PC-9 (cell line): ENCODE measurements at places on chromosomes 2 and 18.

DNA sequence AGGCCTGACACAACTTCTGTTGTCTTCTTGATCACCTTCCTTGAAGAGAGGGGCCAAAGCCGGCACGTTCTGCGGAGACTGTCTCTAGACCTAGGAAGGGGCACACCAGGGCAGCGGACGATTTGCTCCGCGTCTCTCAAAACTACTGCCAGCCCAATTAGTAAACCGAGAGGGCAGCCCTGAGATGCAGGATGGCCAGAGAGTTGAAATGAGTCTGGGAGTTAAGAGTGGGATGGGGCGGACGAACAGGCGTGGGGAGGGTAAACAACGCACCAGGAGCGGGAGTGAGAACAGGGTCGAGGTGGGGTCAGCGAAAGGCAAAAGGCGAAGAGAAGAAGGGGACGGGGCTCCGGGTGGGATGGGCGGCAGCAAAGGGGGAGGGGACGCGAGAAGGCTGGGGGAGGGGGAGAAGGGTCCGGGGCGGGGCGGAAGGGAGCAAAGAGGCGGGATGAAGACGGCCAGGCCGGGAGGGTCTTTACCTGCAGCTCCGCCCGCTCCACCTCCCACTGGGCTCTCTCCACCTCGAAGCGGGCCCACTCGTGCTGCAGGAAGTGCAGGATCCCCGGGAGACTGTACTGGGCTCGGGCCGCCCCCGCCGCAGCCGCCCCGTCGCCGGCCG is 476 bp downstream of the STRN start:
- H3K36me3 ChIP-seq: no peaks in the 10 kb centered on the region
- H3K4me1 ChIP-seq: peaks cover 43% of the 10 kb centered on the region
- peak overlapping the region; percentile 4; the same call in 1 of the 2 replicates for H3K27ac ChIP-seq
- no peaks in the 10 kb centered on the region for H3K27me3 ChIP-seq
- peak overlapping the region; percentile 83 for H3K4me3 ChIP-seq
- no peak for DNase-seq

DNA sequence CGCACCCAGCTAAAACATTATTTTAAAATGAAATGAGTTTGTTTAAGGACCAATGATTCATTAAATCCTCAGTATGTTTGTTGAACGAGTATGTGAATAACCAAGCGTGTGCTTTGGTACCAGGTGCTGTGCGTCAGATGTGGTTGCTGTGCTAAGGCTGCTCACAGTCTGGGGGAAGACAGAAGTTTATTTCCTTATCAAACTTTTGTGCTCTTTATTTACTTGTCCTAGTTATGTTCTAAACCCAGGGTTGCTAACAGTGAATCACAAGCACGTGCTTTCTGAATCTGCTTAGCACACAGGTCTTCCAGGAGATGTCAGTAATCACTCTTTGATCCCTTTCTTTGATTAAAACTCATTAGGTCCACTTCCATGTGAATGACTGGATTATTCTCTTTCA is 37.0 kb downstream of the RAPGEF4 start:
- H3K27me3 ChIP-seq: no peaks in the 10 kb centered on the region
- no peak for DNase-seq
- H3K27ac ChIP-seq: no peak overlapping the region
- no peaks in the 10 kb centered on the region for H3K36me3 ChIP-seq

- no peak overlapping the region for H3K27ac ChIP-seq
- no peaks in the 10 kb centered on the region for H3K36me3 ChIP-seq
- no peak overlapping the region for H3K4me3 ChIP-seq
- no peaks in the 10 kb centered on the region for H3K27me3 ChIP-seq
Observed at GRCh38 chr2:25207078-25207545, 38.7 kb upstream of the POMC start.

DNA sequence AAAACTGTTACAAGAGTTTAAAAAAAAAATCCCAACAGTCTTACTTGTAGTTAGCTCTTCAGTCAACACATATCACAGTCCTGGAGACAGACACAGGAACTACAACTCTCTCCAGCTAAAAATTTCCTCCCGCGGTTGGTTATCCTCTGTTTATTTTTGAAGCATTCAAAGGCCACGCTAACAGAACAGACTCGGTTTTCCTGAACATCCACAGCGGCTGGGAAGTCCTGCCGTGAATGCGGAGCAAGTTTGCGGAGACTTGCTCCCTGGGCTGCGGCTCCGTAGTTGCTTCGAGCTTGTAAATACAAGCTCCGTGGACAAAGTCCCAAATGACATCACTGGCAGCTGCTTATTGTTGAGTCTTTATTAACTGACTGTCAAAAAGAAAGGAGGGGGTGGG is at the start of gene NCKAP5:
Gene NCKAP5 (minus strand): TSS at position 292 of the 400 bp plus-strand sequence. CDS start 50,937 bp downstream, outside the sequence.
- DNase-seq: no peak
- no peak within 1 kb of the TSS for H3K4me3 ChIP-seq
- no peak within 1 kb of the TSS for H3K27ac ChIP-seq
- H3K36me3 ChIP-seq: no peaks in the 10 kb centered on the region
- H3K4me1 ChIP-seq: no peaks in the 10 kb centered on the region

DNA sequence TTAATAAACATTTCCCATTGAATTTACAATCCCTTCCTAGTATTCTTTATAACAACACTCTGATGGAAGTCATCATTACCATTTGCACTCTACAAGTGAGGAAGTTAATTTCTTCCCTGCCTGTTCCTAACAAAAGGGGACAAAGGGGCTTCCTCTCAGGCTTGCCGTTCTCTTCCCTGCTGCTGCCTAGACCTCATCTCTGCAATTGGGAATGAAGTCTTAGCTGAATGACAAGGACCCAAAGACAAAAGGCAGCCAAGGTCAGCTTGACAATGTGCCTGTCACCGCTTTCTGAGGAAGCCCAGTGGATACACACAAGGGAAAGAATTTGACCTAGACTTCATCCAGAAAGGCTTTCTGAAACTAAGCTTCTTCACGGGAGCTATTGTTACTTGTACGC is 416.4 kb downstream of the CMPK2 start:
- H3K36me3 ChIP-seq: no peaks in the 10 kb centered on the region
- no peak for DNase-seq
- no peak overlapping the region for H3K4me3 ChIP-seq
- H3K27me3 ChIP-seq: peaks cover 12% of the 10 kb centered on the region; the same call in 1 of the 2 replicates
- no peaks in the 10 kb centered on the region for H3K4me1 ChIP-seq

GRCh38 chr18:68427951-68428401 is 286.9 kb downstream of the TMX3 start:
- H3K4me1 ChIP-seq: no peaks in the 10 kb centered on the region
- H3K27me3 ChIP-seq: no peaks in the 10 kb centered on the region
- no peak overlapping the region for H3K27ac ChIP-seq
- no peak overlapping the region for H3K4me3 ChIP-seq

DNA sequence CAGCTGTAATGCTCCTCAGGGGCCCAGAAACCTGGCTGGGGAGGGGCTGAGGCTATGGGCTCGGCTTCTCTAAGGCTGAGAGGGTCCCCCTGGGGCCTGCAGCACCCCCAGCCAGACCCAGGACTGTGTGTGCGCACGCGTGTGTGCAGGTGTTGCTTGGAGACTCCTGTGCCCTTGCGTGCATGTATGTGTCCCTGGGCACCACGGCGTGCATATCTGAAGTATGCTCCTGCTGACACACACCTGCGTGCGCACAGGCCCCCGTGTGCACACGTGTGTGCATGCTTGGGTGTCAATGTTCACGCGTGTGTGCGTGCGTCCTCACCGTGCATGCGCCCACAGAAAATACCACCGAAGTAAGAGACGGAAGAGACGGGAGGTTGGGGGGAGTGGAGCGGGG is 14.9 kb upstream of the ECEL1 start:
- H3K4me3 ChIP-seq: no peak overlapping the region
- DNase-seq: no peak
- peaks cover 58% of the 10 kb centered on the region for H3K27me3 ChIP-seq
- H3K4me1 ChIP-seq: no peaks in the 10 kb centered on the region
- H3K36me3 ChIP-seq: no peaks in the 10 kb centered on the region
- no peak overlapping the region for H3K27ac ChIP-seq

- H3K36me3 ChIP-seq: no peaks in the 10 kb centered on the region
- H3K4me1 ChIP-seq: peaks cover 16% of the 10 kb centered on the region
- H3K27ac ChIP-seq: no peak overlapping the region
- no peak overlapping the region for H3K4me3 ChIP-seq
Observed at GRCh38 chr2:235073868-235074413, 122.1 kb downstream of the SH3BP4 start.

DNA sequence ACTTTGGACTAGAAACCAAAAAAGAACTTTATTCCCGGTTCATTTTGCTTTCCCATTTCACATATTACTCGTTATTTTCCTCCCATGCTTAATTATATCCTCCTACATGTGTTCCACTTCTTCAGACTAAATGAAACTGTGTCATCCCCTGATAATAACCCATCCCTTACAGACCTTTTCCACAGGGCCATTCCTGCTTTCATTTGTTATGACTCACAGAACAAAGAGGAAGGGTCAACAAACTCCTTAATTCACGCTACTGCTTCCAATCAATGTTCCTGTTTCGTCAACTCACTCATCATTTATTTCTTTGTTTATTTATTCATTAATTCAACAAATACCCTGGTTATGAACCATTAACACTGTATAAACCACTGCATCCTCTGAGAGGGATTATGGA is 104.5 kb downstream of the ZEB2 start:
- peaks cover 13% of the 10 kb centered on the region for H3K4me1 ChIP-seq
- H3K4me3 ChIP-seq: no peak overlapping the region
- DNase-seq: no peak
- no peaks in the 10 kb centered on the region for H3K36me3 ChIP-seq
- H3K27me3 ChIP-seq: no peaks in the 10 kb centered on the region

DNA sequence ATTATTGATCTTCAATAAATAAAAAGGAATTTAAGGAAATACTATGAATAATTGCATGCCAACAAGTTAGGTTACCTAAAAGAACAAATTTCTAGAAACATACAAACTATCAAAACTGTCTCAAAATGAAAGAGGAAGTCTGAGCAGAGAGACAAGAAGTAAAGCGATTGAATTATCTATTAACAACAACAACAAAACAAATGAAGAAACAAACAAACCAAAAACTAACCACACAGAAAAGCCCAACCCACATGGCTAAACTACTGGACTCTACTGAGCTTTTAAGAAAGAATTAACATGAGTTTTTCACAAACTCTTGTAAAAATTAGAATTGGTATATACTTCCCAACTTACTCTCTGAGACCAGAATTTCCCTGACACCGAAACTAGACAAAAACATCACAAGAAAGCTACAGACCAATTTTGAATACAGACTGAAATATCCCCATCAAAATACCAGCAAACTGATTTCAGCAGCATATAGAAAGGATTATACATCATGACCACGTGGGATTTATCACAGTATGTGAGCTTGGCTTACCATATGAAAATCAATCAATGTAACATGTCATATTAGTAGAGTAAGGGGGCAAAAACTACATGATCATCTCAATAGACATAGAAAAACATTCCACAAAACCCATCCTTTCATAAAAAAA is 16.6 kb upstream of the GALNT1 start:
- no peak for DNase-seq
- H3K4me3 ChIP-seq: no peak overlapping the region
- H3K27ac ChIP-seq: no peak overlapping the region
- H3K36me3 ChIP-seq: no peaks in the 10 kb centered on the region

GRCh38 chr2:31877008-31877407 is 133.8 kb downstream of the MEMO1 start:
- H3K27me3 ChIP-seq: no peaks in the 10 kb centered on the region
- no peak overlapping the region for H3K27ac ChIP-seq
- no peaks in the 10 kb centered on the region for H3K36me3 ChIP-seq
- H3K4me1 ChIP-seq: no peaks in the 10 kb centered on the region
- H3K4me3 ChIP-seq: no peak overlapping the region

GRCh38 chr2:200483729-200484198 is 26.1 kb downstream of the KCTD18 start:
- H3K36me3 ChIP-seq: peaks cover 5% of the 10 kb centered on the region; the same call in 1 of the 2 replicates
- no peaks in the 10 kb centered on the region for H3K27me3 ChIP-seq
- no peak overlapping the region for H3K27ac ChIP-seq

DNA sequence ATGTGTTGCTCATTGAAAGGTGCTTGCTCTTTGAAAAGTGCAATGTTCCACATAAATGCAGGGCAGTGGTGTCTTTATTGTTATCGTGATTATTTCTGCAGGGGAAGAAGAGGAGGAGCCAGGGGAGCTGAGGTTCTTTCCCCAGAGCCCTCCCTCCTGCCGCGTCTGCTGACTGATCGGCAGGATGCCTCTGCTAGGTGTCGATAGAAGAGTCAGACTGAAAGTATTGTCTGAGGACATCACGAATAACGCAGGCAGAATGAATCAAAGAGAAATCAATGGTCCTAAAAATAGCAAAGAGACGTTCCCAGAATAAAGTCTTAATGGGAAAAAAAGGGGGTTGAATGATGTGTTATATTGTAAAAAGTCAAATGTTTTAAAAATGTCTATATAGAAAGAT is 47.4 kb upstream of the SIX3 start:
- H3K27ac ChIP-seq: no peak overlapping the region
- no peaks in the 10 kb centered on the region for H3K27me3 ChIP-seq
- H3K4me1 ChIP-seq: no peaks in the 10 kb centered on the region
- no peak for DNase-seq

DNA sequence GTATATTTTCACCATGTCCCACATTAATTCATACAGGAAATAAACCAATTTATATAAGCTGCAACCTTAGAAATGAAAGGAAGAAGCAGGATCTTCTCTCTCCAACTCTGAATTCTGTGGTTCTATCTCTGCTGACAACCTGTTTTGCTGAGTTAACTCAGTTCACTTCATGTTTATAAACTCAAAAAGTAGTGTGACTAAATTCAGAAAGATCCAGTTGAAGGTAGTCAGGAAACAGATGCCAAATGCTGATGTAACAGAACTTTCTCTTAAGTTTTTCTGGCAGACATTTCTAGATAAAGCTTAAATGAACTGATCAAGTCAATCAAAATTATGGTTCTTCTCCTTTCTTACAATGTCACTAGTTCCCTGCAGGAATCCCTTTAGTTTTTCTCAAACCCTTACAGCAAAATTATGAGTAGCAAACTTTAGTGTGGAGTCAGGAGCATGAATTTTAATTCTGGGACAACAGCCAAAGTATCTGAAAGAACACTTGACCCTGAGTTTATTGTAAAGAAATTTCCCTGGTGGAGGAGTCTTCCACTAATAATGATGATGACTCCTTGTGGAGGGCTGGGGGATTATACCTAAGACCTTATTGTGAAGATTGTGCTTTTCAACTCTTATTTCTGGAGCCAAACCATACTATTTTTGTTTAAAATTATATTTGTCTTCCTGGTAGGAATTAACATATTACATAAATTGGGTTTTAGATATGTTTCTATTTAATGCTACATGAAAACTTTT is 216.9 kb downstream of the MYO3B start:
- no peaks in the 10 kb centered on the region for H3K27me3 ChIP-seq
- DNase-seq: no peak
- no peak overlapping the region for H3K27ac ChIP-seq
- H3K4me1 ChIP-seq: no peaks in the 10 kb centered on the region
- no peaks in the 10 kb centered on the region for H3K36me3 ChIP-seq
